ENCODE measurements at places on chromosomes 2 and 18.

- no peak for DNase-seq
These were observed 12.5 kb downstream of the TTLL4 start for GRCh38 chr2:218722876-218723785.

DNA sequence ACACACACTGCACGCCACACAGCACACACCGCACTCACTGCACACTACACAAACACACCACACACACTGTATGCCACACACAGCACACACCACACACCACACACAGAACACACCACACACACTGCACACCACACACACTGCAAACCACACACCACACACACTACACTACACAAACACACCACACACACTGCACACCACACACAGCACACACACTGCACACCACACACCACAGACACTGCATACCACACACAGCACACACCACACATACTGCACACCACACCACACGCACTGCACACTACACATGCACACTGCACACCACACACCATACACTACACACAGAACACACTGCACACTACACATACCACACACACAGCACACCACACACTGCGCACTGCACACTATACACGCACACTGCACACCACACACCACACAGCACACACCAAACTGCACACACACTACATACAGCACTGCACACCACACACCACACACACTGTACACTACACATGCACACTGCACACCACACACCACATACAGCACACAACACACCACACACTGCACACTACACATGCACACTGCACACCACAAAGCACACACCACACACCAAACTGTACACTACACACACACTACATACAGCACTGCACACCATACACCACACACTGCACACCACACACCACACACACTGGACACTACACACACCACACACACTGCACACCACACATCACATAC is 59.6 kb downstream of the ASB1 start:
- no peak for DNase-seq

GRCh38 chr2:234595829-234596228 is 98.9 kb upstream of the ARL4C start:
- DNase-seq, result no peak

GRCh38 chr2:188727846-188728245 is 246.3 kb upstream of the COL3A1 start:
- DNase-seq, result no peak

- DNase-seq, result no peak
These were observed 40.6 kb downstream of the HDHD2 start for GRCh38 chr18:47109720-47110119.

DNA sequence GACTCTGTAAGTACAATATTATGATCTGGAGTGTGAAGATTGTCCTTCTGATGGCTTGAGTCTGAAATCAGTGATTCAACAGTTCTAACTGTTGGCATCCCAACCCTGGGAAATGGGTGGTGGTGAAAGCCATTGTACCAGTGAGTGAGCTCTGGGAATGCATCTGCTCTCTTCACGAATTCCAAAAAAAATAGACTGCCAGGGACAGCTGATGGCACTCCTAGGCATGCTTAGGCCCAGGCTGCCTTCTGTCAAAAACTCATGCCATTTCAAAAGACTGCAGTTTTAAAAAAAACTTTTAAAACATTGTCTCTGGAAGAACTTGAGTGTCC is 20.3 kb downstream of the OXER1 start:
- DNase-seq, result no peak

- DNase-seq, result no peak
These were observed 76.8 kb upstream of the THUMPD2 start for GRCh38 chr2:39855856-39856255.

GRCh38 chr2:81061016-81061415 is 756.5 kb upstream of the LRRTM1 start:
- DNase-seq, result no peak

- DNase-seq, result no peak
These were observed 49.6 kb downstream of the PIK3C3 start for GRCh38 chr18:42004653-42005052.

- DNase-seq, result no peak
These were observed 162.9 kb downstream of the CELF4 start for GRCh38 chr18:37402735-37403099.

DNA sequence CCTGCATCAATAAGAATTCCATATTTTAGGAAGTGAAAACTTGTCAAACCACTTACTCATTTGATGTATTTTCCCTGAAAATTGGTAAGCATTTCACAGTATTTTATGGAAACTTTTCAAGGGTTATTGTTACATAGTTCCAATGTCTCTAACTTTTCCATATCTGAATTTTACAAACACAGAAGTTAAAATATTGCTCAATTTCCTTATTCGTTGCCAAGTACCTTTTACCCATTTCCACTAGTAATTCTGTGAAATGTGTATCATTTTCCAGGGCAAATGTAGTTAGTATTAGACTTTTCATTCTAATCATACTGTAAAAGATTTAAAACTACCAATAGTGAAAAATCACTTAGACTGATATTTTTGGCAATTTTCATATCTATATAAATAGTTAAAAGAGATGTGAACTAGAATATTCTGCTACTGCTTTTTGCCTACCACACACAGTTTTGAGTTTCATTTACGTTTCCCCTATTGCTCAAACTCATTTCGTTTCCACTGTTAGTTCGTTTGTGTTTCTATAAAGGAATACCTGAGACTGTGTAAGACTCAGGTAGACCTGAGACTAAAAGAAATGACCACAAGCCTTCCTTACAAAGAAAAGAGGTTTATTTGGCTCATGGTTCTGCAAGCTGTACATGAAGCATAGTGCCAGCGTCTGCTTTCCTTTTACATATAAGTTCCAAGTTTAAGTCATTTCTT is 86.3 kb downstream of the PMS1 start:
- DNase-seq, result no peak

GRCh38 chr2:52629944-52630343 is 1137.7 kb upstream of the CHAC2 start:
- DNase-seq, result no peak

DNA sequence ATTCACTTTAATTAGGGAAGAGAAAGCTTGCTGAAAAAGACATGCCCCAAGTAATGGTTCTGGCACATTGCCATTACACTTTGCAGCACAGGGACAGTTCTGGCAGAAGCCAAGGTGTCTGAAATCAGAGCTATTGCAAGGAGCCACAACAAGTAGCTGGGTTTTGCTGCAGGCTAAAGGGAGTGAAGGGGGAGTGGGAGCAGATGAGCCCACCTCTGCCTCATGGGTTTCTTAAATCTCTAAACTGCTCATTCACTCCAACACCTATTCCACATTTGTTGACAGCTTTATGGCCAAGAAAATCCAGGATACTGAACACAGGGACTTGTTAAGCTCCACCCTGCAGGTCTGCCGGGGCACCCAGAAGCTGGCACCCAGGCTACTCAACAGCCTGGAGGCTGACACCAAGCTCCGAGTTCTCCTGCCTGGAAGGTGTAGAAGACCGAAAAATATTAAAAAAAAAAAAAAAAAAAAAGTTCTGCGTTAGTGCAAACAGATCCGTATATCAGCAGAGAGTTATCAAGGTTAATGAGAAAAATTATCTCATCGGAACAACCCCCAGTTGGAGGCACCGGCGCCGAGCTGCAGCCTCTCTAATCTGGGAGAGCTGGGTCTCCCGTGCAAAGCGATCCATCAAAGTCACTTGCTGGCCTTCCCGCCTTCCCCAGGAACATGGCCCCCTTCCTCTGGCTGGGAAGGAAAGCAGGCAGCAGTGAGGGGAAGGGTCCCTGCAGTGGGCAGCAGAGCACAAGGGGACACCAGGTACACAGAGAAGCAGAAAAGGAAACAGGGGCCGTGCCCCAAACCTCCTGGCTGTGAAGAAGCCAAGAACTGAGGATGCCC is 123.7 kb downstream of the HNMT start:
- DNase-seq, result no peak

GRCh38 chr18:2515908-2516625 is 55.2 kb downstream of the METTL4 start:
- no peak for DNase-seq

DNA sequence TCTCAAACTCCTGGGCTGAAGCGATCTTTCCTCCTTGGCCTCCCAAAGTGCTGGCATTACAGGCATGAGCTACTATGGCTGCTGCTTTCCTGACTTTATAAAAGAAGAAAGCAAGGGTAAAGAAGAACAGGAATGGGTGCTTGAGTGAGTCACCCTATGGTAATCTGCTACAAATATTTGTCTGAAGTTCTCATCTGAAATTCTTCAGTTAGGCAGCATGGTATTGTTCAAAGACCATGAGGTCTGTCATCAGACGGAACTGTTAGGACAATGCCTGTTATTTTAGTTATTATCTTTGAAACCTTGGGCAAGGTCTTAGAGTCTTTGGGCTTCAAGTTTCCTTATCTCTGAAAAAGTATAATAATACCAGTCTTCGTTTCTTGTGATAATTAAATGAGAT is 695.8 kb downstream of the RNF144A start:
- no peak for DNase-seq

GRCh38 chr2:200778038-200778437 is 33.7 kb upstream of the BZW1 start:
- DNase-seq, result no peak

DNA sequence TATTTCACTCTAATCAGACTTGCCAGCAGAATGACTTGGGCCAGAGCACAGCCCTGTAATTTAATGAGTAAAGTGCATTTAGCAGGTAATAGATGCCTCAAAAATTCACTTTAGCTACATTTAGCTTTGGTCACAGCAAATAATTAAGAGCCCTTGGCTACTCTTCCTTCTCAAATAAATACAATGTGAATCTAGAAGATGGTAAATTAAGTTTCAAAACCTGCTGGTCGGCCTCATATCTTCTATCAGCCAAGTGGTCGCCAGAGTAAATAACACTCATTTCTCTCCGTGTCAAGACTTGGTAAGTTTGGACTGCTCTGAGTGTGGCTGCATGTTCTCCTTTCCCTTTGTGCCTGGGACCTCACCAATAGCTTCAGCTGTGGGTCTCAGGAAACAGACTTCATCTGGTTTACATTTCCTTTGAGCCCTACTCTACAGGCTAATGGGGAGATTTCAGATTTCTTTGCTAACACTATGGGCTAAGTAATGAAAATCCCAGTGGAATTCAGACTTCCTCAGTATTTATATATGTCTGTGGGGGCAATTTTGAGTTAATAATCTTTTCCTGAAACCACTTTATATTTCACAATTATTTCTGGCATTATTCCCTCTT is 375.8 kb downstream of the RBM43 start:
- DNase-seq, result no peak

GRCh38 chr18:79283929-79284328 is 111.8 kb upstream of the NFATC1 start:
- no peak for DNase-seq

DNA sequence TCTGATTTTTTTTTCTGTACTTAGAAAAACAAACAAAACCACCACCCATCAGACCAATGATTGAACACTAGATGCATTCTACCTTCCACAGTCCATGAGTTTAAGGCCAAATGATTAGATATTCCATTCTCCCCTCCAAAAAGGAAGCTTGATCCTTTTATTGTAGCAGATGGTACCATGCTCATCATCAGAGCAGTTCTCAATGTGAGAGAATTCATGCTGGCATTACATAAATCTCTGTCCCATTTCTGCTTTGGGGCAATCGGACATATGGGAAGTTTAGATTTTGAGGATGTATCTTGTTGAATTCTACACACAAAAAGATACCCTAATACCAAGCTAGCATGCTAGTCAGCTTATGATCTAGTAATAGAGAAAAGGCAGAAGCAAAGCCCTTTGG is 186.6 kb downstream of the RAD51AP2 start:
- no peak for DNase-seq

DNA sequence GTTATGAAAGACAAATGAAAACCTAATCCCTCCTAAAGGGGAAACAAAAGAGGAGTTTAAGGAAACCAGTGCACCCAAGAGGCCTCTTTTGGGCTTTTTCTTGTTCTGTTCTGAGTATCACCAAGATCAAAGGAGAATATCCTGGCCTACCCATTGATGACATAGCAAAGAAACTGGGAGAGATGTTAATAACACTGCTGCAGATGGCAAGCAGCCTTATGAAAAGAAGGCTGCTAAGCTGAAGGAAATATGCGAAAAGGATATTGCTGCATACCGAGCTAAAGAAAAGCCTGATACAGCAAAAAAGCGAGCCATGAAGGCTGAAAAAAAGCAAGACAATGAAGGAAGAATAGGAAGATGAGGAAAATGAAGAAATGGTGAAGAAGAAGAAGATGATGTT is 23.6 kb upstream of the STAT4 start:
- DNase-seq, result no peak

DNA sequence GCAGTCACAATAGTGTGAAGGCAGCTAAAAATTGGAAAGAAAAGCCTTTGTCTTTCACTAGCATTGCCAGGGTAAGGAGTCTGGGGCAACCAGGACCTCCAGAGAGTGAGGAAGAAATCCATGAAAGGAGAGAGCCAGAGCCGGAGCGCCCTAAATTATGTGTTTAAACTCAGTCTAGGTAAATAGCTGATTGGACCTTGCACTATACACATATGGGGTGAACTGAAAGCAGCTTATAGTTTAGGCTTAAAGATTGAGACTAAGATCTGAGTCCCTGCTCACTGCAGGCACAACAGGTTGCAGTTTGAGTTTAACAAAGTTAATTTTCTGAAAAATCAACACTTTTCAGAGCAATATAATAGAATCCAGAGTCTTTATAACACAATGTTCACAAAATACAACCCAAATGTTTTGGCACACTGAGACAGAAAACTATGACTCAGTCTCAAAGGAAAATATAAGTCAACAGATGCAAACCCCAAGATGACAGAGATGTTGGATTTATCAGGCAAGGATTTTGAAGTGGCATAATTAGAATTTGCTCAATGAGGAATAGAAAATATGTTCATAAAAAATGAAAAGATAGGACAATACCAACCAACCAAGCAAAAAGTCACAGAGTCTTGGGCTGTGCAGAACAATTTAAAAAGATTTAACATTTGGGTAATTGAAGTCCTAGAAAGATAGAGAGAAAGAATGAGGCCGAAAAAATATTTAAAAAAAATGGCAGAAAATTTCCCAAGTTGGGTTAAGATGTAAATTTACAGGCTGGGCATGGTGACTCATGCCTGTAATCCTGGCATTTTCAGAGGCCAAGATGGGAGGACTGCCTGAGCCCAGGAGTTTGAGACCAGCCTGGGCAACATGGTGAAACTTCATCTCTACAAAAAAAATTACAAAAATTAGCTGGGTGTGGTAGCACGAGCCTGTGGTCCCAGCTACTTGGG is 39.6 kb downstream of the DOK1 start:
- DNase-seq, result no peak

- DNase-seq, result no peak
These were observed 90.8 kb upstream of the ATL2 start for GRCh38 chr2:38467768-38468455.

- no peak for DNase-seq
These were observed 234.8 kb upstream of the RAB6C start for GRCh38 chr2:129744649-129745048.

GRCh38 chr2:127405255-127405610 is 13.0 kb upstream of the PROC start:
- no peak for DNase-seq

GRCh38 chr18:44693030-44693784 is 12.5 kb downstream of the SETBP1 start:
- no peak for DNase-seq

- DNase-seq, result no peak
These were observed 223.1 kb downstream of the GLI2 start for GRCh38 chr2:120958623-120959366.

- DNase-seq, result no peak
These were observed 32.4 kb downstream of the LRP2 start for GRCh38 chr2:169329688-169330554.

- no peak for DNase-seq
These were observed 149.6 kb upstream of the SMAD7 start for GRCh38 chr18:49100226-49100968.

GRCh38 chr2:240626531-240627300 is 1.4 kb downstream of the GPR35 start:
- DNase-seq, result no peak
